ENCODE measurements at places on chromosomes 11 and 22.
A peak's percentile ranks its signal among the peaks of the same experiment; 100 is the strongest.

- DNase-seq, result peak; percentile 79
Observed at GRCh38 chr11:1304380-1304779, 5.1 kb downstream of the TOLLIP start.

DNA sequence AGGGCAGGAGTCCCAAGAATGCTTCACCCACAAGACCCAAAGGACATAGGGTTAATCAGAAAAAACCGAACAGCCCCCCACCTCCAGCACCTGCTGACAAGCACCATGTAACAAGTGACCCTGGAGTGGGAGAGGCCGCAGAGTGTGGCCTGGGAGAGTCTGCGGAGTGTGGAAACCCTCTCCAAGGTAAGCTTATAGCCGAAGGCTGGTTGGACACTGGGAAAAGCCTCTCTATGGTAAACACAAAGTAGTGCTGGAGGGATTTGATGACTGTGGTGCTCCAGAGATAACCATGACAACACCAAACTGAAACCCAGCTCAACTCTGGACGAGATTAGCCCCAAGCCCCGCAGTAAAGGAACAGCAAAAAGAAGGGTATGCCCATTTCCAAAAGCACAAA, 19.2 kb downstream of the ASCL2 start:
- no peak for DNase-seq

- DNase-seq, result no peak
Observed at GRCh38 chr11:115607621-115608221, 103.5 kb upstream of the CADM1 start.

GRCh38 chr22:35552196-35552842, 11.7 kb downstream of the RASD2 start:
- DNase-seq, result peak; percentile 63

DNA sequence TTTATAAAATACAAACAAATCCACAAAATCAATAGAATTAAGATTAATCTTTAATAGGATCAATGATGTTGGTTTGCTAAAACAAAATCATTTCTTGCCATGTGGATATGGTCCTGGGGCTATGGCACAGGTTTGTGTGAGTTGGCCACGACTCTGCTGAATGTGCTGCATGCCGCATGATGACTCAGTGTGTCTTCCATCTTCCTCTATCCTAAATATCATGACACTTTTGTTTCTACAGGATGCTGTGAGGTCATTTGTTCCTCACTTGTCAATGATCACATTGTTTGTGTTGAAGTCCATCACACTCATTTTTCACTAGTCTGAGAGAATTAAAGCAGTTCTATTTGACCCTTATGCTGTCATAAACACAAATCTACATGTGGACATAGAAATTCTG, 167.2 kb upstream of the ZBED5 start:
- DNase-seq, result no peak

- no peak for DNase-seq
Observed at GRCh38 chr11:107704451-107704850, 7.4 kb downstream of the SLN start.

- DNase-seq, result no peak
Observed at GRCh38 chr11:78080818-78081495, 1.3 kb upstream of the NDUFC2 start.

GRCh38 chr22:23403152-23403719, 176.9 kb downstream of the IGLL1 start:
- DNase-seq, result no peak

- no peak for DNase-seq
Observed at GRCh38 chr11:77115181-77115611, 12.6 kb downstream of the OMP start.

GRCh38 chr22:18121506-18121905, 10.9 kb downstream of the TUBA8 start:
- DNase-seq, result no peak

All from kidney (tissue), 22 donors.